ENCODE measurements at places on chromosomes 1 and 21.

- no peak for DNase-seq
These were observed 217.5 kb upstream of the PLXNA2 start for GRCh38 chr1:208461680-208462079.

DNA sequence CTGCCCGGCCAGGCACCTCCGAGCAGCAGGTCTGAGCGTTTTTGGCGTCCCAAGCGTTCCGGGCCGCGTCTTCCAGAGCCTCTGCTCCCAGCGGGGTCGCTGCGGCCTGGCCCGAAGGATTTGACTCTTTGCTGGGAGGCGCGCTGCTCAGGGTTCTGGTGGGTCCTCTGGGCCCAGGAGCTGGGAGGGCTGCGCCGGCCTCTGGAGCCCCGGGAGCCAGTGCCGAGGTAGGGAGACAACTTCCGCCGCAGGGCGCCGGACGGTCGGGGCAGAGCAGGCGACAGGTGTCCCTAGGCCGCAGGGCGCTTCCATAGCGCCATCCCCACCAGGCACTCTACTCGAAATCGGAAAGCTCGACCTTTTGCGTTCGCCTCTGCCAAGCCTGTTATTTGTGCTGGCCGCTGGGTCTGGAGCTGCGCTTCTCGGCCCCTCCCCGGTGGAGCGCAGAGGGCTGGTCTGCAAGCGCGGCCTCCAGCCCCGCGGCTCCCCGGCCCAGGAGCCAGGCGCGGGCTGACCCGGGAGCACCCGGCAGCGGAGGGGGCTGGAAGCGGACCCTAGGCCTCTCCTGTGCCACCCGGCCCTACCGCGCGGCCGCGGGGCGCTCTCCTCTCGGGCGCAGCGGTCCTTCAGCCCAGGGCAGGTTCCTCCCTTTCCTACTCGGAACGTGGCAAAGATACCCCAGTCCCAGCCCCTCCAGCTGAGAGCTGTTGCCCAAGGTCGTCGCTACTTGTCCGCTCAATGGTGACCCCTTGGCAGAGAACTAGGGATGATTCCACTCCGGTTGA lies 2.2 kb downstream of the SIM2 start:
- DNase-seq, result no peak

DNA sequence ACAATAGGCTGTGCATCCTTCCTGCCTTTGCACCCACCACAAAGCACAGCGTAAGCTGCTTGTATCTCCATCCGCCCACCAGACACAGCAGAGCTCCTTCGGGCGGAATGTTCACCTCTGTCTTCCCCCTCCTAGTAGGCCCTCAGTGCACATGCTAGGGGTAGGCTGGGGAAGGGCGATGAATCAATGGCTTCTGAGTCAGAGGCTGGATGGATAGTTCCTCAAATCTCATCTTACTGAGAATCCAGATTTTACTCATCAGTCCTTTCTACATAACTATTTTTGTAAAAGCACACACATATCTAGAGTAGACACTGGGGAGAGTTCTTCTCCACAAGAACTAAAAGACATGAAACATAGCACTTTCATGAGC lies 73.8 kb downstream of the BCAR3 start:
- DNase-seq, result no peak

DNA sequence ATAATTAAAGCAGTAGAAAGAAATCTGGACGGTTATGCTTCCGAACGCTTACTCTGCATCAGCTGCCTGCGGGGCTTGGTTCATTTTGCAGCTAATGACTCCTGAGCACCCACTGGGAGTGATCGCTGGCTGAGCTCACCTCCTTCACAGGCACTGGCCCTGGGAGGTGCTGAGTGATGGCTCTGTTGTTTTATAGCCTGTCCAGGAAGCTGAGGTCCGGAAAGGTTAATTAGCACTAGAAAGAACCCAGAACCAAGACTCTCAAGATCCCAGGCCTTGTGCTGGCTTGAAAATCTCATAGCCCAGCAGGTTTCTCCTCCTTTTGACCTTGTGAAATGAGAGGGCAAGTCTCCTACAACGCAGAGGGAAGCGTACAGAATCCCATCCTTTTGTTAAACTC lies 226.2 kb downstream of the AJAP1 start:
- no peak for DNase-seq

- DNase-seq, result no peak
These were observed 125.3 kb downstream of the SYT2 start for GRCh38 chr1:202584707-202585589.

DNA sequence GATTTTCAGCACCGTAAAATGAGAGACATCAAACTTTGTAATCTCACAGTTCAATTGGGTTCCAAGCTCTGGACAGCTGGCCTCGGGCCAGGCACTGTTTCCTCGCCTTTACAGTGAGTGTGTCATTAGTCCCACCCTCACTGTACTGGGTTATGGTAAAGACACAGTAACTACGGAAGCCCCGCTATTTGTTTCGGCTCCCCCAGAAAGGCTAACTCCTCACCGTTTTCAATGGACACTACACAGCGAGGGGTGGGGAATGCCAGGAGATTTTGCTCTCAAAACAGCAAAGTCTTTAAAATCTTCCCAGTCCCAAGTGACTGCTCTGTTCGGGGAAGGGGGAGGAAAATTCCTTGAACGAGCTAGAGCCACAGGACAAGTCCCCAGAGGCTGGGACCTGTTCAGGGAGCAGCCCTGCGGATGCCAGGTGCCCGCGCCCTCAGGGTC lies 757 bp upstream of the SPSB1 start:
- DNase-seq, result no peak

- no peak for DNase-seq
These were observed 131.4 kb upstream of the RUNX3 start for GRCh38 chr1:25061261-25061995.

DNA sequence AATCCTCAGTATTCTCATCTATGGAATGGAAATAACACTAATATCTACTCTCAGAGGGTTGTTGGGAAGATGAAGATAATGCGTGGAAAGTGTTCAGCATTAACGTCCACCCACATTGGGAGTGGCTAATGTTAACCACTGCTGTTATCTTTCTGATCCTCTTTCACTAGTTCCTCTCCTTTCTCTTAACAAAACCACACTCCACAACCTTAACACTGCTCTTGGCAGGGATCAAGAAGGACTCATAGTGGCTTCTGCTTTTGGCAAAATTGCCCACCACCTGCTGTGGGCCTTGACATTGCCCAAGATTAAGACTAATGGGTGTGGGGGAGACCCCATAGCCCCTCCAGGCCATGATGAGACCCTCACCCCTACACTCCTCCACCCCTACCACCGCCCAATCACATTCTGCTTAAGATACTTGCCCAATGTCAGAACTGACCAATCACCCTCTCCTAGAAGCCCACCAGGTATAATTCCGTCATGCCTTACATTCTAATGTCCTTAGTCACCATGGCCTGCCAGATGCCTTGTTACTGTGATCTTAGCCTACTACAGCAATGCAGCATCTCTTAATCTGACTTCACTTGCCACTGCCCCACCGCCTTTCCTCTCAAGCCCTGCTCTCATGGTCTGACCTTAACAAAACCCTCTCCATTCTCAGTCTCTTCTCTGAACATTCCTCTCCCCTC lies 27.1 kb downstream of the DHCR24 start:
- DNase-seq, result no peak

DNA sequence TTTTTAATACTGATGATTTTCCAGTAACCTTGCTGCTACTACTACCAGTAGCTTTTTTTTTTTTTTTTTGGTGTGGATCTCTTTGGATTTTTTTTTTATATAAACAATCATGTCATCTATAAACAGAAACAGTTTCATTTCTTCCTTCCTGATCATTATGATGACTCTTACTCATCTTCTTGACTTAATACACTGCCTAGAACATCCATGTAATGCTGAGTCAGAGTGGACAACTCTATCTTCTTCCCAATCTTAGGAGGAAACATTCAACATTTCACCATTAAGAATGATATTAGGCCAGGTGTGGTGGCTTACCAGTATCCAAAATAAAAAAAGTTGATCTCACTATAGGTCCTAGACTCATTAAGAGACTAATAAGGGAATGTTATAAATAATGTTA lies 69.1 kb downstream of the RUSC1 start:
- no peak for DNase-seq

GRCh38 chr1:59266927-59267293 lies 30.0 kb upstream of the FGGY start:
- DNase-seq, result no peak

DNA sequence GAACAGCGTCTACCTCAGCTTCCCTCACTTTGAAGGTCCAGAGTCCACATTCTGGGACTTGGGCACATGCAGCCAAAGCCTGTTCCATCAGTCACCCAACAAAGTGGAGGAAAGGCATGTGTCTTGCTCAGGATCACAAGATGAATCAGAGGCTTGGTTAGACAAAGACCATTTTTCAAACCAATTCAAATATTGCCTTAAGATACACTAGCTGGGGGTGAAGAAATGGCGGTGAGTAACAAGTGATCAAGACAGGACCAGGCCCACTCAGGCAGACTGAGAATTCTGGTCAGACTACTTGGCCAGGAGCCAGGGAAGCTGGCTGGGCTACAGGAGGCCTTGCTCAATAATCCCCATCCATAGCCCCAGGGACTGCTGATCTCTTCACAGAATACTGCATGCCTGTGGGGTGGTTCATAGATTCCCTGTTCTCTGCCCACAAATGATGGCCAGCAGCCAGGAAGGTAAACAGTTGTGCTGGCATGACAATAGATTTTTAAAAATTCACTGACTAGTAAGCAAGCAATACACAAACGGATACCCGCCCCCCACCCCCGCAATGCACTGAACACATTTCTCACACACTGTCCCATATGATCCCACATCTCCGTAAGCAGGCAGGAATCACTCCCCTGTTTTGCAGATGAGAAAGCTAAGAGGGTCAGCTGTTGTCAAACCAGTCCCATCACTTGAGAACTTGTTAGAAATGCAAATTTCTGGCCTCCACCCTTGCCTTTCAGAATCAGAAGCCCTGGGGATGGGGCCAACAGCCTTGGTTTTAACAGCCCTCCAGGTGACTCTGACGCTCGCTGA lies 27.2 kb downstream of the ERI3 start:
- no peak for DNase-seq

DNA sequence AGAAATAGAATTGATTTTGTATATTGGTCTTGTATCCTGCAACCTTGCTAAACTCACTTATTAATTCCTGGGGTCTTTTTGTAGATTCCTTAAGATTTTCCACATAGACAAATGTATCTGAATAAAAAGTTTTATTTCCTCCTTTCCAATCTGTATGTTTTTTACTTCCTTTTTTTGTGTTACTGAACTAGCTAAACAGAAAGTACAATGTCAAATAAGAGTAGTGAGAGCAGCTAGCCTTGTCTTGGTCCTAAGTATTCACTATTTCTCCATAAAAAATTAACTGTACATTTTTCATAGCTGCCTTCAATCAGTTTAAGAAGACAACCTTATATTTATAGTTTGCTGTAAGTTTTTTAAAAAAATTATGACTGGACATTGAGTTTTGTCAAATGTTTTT lies 74.9 kb downstream of the FASLG start:
- DNase-seq, result no peak

GRCh38 chr1:21289700-21290545 lies at the start of gene ECE1:
Gene ECE1 (minus strand): TSS chr1:21290463. CDS start chr1:21290414, 49 bp downstream.
- peak; percentile 45 for DNase-seq

DNA sequence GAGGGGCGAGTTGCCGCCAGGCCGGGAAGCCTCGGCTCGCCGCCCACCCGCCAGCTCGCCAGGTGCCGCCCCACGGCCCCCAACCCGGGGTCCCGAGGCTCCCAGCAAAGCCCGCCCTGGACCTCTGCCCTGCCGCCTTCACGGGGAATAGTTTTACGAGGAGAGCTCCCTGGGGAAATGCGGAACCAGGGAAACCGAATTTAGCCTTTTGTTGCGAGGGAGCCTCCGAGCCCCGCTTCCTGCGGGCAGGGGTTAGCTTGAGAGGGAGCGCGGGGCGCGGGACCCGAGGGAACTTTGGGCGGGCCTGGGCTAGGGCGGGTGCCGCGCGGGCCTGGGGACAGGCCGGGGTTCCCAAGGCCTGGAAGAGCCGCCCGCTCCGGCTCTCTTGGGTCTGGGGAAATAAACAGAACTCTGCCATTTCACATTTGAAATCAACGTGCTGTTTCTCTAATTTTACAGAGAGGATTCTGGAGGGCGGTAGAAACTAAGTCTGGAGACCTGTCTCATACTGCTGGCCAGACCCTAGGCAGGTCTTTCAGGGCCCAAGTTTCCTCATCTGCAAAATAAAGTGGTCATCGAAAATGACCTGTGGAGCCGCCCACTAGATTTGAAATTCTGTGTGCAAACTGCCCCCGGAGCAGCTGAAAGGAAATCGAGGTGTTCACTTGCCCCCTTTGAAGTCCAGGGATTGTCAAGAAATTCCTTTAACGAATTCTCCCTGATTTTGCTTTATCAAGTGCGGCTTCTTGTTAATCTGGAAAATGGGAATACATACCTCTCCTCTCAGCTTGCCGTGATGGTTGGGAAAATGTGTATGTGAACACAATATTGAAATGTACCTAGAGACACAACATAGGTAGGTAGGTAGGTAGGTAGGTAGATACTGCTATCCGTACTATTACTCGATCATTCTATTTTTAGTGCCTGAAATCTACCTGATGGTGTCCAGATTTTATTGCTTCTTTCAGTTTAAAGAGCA lies 749 bp upstream of the GLUL start:
- DNase-seq, result peak; percentile 5

DNA sequence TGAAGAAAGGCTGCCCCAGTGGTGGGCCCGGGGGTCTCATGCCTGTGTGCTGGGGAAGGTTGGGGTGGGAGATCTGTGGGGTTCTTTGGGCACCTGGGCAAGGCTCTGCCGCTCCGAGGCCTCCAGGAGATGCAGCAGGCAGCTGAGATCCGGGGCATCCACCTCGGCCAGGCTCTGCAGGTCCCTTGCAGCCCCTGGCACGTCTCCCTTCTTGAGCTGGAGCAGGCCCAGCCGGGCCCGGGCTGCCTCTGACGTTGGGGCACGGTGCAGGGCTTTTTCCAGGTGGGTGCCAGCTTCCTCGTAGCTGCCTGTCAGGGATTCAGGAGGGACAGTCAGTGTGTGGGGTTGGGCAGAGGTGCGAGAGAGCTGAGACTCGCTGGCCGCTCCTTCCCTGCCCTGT lies 11.4 kb upstream of the MMEL1 start:
- no peak for DNase-seq

DNA sequence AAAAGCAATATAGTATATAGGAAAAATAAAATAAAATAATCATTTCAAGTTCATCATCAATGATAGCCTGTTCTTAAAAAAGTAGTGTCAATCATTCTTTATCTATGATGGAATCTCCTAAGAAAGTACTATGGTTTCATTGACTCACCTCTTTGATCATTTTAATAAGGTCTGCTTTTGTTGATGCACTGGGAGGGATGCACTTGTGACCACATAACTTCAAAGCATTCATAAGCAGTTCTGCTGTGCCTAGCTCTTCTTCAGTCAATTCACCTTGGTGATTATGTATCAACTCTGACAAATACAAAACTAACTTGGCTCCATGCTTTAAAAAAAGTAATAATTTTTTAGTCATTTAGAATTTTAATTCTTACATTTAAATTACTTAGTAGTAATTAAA lies 84.8 kb upstream of the GNG4 start:
- no peak for DNase-seq

DNA sequence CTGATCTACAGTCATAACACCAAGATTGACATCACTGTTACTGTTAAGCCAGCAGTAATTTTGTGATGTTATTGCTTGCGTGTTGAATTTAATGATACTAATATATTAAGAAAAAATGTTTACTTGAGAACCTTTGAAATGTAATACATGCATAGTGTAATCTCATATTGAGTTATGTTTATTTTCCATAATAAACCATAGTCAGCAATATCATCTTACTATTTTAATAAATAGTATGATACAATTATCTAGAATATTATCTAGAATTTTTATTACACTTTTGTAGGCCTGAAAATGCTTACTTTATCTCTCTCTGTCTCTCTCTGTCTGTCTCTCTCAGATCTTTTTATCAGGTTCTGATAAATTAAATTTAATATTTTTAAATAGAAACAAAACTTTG lies 843.1 kb downstream of the KCNT2 start:
- DNase-seq, result no peak

Measured in effector CD4-positive, alpha-beta T cell (primary cell).